ENCODE measurements at places on chromosomes 16 and 17.

- no peak for DNase-seq
These were observed 246.9 kb upstream of the KCNJ16 start for GRCh38 chr17:69828087-69828486.

- no peak for DNase-seq
These were observed 6.5 kb downstream of the SETD1A start for GRCh38 chr16:30963925-30964511.

- peak; percentile 14 for DNase-seq
These were observed 34.0 kb upstream of the PIRT start for GRCh38 chr17:10871914-10872313.

DNA sequence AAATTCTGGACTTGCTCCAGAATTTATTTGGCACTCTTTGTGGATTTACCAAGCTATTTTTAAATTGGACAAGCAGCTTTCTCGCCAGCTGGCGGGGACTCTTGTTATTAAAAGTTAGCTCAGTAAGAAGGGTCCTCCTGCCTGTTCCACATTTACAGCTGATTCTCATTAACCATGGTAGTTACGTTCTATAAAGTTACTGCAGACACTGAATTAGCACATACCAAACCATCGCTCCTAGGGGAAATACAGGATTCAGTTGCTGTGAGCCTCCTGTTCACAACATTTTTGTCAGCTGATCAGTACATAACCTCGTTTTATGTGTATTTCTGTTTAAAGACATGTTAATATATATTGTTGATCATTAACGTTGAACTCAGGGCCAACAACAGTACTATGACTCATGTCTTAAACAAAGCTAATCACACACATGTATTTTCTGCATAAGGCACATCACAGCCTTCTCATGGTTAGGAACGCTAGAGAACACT, 4.2 kb downstream of the LDAF1 start:
- peak; percentile 20 for DNase-seq

DNA sequence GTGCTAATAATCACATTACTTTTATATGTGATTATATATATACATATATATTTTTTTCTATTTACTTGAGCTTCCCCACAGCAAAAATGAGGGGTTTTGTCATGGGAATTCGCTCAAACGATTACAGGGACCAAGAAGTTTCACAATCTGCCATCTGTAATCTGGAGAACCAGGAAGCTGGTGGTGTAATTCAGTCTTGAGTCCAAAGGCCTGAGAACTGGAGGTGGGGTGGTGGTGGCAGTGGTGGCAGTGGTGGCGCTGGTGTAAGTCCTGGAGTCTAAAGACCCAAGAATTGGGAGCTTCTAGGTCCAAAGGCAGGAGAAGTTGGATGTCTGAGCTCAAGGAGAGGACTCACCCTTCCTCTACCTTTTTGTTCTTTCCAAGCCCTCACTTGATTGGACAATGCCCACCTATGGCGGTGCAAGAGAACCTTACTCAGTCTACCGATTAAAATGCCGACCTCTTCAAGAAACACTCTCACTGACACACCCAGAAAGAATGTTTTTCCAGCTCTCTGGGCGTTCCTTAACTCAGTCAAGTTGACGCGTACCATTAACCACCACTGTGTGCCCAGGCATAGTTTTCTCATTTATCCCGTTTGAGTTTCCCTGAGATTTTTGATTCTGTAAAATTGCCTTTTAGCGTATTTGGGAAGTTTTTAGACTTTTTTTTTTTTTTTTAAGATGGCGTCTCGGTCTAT, 31.9 kb downstream of the POLR2A start:
- no peak for DNase-seq

- DNase-seq = no peak
These were observed 7.4 kb upstream of the CIAO3 start for GRCh38 chr16:747978-748746.

DNA sequence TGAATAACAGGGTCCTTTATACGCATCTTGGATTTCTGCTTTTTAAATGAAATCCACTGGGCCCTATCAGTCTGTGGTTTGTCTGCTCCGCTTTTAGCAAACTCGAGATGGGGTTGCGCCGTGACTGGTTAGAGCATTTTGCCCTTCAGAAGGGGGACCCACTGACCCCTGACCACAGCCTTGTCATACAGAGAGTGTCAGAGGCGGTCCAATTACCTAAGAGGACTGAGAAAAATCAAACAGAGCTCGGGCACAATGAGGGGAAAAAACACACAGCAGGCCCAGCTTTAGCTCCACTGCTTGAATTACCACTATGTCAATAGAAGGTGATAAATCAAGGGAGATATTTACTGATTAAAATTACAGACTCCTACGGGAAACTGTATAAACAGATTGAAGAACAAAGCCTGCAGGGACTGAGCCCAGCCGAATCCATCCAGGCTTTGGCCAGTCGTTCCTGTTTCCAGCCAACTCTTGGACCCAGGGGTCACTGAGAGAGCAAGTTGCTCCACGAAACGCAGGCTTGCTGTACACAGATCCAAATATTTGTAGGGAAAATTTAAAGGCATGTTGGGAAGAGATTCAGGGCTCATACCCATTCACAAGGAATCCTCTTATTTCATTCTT, 131.9 kb upstream of the ZFHX3 start:
- no peak for DNase-seq
